ENCODE measurements at places on chromosomes 7 and 10.

DNA sequence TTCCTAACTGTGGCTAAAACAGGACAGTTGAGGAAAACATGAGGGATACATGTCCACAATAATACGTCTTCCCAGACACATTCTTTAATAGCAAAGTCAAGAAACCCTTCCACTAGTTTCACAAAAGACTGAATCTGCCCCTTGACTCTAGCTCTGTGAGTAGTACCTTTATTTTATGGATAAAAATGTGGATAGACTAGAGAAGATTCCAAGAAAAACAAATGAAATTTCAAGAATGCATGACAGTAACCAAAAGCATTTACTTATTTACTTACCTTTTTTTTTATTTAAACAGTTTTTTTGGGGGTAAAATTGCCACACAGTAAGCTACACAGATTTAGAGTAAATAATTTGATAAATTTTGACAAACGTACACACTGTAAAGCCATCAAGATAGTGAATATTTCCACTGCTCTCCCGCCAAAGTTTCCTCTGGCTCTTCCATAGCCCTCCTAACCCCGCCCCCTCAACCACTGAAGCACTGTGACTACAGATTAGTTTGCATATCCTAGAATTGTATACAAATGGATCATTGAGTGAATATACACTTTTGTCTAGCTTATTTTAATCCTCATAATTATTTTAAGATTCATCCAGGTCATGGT lies 420.4 kb upstream of the ZMIZ1 start:
- DNase-seq, result no peak

DNA sequence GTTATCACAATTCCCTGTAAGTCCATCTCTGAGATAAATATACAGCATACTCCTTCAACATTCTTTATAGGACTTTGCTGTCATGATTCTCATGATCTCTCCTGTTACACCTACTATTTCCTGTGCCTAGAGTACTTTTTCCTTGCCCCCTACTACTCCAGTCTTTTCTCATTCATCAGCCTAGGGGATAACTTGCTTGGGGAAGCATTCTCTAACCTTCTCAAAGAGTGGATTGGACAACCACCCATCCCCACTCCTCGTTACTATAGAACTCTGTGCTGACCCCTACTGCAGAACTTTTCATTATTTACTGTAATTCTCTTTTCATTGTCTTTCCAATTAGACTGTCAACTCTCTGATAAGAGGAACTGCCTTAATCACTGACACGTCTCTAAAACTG lies 57.4 kb upstream of the TFEC start:
- no peak for DNase-seq

GRCh38 chr10:33328253-33328652 lies 6.2 kb downstream of the NRP1 start:
- DNase-seq, result no peak

DNA sequence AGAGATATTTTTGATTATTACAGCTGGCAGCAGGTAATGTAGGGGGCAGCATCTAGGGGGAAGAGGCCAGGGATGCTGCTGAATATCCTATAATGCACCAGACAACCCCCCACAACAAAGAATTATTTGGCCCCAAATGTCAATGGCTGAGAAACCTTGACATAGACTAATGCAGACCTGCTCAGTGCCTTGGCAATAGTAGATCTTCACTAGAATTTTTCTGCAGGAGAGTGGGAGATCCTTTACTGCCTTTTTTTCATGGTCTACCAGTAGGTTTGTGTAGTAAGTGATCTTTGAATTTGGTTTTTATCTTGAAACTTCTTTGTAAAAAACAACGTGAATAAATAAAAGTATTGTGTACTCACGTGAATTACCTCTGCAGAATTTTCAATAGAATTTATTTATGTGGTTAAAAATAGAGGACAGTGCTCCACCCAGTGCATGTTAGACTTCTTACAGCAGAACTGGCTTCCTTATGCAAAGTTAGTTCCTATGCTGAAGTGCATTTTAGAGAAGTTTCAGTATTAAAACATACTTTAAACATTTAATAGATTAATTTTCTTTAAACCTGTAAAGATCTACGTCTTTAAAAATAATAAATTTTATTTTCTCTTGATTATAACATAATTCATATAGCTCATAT lies 199.6 kb upstream of the HDAC9 start:
- DNase-seq, result no peak

- DNase-seq, result no peak
These were observed 20.3 kb upstream of the PFKP start for GRCh38 chr10:3046981-3047547.

DNA sequence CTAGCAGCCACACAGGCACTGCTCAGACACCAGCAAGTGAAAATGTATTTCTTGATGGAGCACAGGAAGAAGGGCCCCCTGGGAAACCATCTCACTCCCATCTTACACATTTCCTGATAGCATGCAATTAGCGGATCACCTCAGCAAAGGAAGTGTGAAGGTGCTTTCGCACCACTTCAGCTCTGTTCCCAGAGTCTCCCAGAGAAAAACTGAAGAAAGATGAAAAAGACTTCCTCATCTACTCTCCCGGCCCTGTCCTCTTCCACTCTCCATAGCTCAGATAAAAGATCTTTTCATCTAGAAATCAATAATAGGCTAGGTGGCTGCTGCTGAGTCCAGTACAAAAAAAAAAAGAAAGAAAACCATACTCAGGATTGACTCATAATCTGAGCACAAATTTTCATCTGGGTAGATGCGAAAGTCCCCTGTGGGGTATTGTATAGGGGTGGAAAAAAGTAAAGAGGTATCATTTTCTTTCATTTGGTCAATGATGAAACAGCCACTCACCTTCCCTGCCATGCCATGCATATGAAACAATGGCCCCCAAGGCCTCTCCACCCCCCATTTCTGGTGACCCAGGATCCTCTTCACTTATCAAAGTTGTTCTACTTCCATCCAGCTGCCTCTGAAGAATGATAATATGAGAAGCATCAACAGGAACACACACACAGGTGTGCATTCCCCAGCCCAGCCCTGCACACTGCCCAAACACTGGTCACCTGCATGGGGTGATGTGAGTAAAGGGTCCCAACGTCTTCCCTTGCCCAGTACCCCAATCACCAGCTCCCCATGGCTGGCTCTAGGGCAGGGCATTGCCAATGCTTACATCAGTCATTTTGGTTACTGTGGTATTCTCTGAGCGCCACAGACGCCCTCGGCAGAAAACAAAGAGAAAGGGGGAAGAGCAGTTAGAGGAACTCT lies 48.8 kb upstream of the DGKI start:
- DNase-seq, result no peak

DNA sequence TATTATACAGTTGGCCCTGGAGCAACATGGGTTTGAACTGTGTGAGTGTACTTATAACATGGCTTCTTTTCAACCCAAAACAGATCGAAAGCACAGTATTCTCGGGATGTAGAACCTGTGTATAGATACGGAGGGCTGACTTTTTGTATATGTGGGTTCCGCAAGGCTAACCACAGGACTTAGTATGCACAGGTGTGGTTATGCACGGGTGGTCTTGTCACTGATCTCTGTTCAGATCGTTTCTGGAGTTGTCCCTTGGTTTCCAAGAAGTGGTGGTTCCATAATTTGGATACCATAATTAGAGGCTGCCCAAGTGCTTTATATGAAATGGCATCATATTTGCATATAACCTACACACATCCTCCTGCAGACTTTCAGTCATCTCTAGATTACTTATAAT lies 10.9 kb upstream of the BHLHA15 start:
- no peak for DNase-seq

DNA sequence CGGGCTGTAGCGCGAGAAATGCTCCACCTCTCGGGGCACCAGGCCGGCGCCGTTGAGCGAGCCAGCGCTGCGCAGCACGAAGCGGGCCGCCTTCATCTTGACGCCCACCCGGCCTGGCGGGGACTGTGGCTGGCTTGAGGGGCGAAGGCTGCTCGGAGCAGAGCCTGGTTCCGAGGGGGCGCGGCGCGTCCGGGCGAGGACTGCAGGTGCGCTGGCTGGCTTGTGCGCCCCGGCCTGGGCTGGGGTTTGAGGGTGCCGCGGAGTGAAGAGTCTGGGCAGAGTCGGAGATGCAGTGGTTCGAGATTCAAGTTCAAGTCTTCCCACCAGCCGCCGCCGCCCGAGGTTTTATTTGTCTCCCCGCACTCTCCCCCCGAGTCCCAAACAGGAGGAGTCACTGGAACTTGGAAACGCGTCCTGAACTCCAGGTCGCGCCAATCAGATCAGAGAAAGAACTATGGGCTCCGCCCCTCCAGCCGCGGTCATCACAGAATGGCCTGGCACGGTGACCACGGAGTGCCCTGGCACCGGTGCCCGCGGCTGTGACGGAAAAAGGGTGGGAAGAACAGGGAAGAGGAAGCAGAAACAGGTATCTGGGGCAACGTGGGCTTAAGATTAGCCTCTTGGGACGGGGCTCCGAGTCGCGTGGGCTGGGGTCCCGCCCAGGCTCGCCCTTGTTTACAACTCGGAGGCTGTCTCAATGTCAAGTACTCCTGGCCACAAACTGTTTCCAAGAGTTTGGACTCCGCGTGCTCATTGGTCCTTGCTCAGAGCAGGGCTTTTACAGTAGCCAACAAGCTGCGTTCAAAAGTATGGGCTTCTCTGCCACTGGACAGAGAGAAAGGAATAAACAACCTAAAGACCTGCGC lies at the start of gene PDK4:
PDK4 (minus strand) TSS at position 319 of the 866 bp plus-strand sequence; CDS start at position 96, 223 bp downstream.
- no peak for DNase-seq

DNA sequence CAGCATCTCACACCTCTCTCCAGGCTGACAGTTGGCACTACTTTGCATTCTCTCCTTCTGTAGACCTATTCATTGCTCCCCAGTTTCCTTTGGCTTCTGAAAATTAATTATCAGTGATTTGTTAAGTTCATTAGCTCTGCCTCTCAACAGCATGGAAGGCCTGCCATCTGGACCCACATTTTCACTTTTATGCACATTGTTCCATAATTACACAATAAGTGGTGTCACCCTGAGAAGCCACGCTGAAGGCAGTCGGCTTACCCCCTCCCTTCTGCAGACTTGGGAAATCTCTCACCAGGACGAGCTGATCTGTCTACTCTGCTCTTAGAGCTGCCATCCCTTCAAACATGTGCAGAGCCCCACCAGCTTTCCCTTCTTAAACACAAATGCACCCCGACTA lies 64.7 kb downstream of the SLIT1 start:
- no peak for DNase-seq

DNA sequence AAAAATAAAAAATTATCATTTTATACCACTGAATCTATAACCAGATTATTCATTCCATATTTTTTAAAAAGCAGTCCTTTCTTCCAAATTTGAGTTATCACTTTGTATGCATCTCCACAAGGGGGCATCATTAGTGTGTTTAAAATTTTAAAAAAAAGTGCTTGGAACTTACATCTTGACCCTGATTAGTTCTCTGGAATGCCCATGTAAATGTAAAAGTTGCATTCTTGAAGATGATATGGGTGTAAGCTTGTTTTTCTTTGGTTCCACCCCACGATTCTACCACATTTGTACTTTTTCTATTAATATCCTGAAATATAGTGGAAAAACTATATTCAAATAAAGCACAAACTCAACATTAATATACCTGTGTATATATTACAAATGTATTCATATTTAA lies 144.9 kb downstream of the ELAPOR2 start:
- DNase-seq, result no peak

DNA sequence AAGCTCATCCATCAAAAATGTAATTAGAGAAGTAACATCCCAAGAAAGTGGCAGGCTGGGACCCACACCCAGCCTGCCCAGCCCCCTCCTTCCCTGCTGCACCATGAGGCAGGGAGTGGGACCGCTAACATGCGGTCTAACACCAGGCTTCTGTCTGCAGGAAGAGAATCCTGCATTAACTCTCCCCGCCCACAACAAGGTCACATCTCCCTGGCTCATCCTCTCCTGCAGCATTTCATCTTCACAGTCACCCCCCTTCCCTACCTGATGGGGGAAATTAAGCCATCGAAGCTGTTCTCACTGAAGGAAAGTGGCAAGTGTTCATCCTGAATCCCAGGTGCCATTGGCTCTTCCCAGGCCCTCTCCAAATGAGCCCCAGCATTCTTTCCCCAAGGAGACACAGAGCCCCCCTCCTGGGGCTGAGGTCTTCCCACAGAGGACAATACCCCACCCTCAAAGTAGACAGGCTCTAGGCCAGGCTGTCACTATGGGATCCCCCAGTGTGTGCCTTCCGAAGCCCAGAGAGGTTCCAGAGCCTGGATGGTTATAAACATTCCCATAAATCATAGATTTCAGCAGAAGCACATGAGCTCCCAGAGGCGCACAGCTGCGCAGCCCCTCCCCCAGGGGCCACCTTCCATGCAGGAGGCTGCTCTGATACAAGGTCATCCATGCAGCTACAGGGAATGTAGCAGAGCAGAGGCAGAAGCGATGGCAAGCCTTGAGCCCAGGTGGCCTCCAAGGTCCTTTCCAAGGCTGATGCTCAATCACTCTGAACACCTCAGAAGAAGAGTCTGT lies 148.0 kb downstream of the OAT start:
- DNase-seq, result no peak

GRCh38 chr10:5595994-5596471 lies 70.4 kb downstream of the ASB13 start:
- DNase-seq, result no peak

DNA sequence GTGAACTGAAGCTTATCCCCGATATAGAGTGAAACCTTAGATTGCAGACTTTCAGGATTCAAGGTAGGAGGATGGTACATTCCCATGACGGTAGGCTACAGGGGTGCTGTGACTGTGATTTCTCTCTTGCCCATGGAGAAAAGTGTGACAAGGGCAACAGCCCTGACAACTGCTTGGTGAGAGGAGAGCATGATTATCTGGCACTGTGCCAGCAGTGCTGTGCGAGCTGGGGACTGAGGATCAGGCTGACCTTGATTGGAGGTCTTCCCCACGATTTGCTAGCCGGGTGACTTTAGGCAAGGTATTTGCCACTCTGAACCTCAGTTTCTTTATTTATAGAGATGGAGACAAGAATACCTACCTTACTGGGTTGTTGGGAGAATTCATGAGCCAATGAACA lies 229.5 kb downstream of the PTEN start:
- DNase-seq, result no peak

GRCh38 chr10:11236234-11236633 lies 218.6 kb downstream of the CELF2 start:
- peak; percentile 18 for DNase-seq

GRCh38 chr7:47497367-47498096 lies 84.4 kb downstream of the TNS3 start:
- DNase-seq, result no peak

DNA sequence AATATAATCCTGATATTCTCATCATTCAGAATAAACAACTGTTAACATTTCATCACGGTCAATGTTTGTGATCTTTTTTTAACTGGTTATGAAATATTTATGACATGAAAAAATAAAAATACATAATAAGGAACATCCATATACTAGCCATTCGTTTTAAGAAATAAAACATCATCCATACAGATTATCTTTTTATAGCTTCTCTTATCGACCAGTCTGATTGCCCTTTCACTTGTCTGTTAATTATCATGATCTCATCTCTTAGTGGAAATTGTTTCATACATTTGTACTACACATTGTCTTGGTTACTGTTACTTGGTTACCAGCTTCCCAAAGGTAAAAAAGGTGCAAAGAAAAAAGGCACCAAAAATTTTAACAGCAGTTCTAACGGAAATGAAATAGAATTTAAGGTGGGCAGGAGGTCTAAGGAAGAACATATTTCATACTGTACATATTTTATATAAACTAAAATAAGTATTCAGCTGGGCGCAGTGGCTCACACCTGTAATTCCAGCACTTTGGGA lies 8.4 kb downstream of the ARHGAP21 start:
- DNase-seq, result no peak

Measured in central memory CD8-positive, alpha-beta T cell (primary cell).